ENCODE measurements at places on chromosomes 3 and 15.

DNA sequence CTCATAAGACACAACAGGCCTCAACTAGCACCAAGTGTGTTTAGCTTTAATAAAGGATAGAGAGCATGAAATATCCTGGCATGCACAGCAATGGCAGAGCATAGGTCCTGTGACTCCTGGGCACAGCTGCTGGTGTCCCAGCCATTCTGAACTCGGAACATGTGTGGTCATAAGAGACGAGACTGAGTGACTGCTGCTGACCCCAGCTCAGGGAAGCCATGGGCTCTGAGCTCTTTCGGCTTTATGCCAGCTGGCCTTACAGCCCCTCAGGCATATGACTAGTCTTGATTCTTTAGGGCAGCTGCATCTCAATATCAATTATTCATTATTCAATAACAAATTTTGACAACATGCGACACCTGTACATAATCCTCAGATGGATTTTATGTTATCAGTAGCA lies 62.4 kb upstream of the TOPAZ1 start:
- DNase-seq: no peak

DNA sequence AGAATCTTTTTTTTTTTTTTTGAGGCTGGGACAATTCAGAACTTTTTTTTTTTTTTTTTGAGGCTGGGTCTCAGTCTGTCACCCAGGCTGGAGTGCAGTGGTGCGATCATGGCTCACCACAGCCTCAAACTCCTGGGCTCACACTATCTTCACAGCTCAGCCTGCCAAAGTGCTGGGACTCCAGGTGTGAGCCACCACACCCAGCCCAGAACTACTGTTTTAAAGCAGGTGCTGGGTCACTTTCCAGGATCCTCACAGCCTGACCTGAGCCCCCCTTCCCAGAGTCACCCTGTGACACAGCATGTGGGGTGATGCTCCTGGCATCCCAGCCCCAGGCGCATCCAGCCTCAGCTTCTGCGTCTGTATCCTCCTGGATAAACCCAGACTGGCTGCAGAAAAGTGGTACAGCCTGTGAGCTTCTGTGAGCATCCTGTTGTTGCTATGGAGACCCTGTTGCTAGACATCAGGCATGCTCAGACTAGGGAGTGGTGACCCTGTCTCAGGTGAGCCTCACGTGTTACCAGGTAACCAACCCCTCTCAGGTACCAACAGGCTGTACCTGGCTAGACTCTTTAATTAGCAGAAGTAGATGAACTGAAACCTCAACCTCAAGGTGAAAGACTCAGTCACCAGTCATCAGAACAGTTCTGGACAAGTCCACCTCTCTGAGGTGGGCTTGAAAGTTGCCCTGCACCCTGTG lies 15.0 kb downstream of the KLF13 start:
- no peak for DNase-seq

GRCh38 chr15:97501291-97501690 lies 459.2 kb upstream of the ARRDC4 start:
- no peak for DNase-seq

GRCh38 chr3:148233403-148233802 lies 464.3 kb upstream of the AGTR1 start:
- DNase-seq: no peak

GRCh38 chr3:69353503-69353902 lies 32.4 kb downstream of the FRMD4B start:
- DNase-seq: no peak

DNA sequence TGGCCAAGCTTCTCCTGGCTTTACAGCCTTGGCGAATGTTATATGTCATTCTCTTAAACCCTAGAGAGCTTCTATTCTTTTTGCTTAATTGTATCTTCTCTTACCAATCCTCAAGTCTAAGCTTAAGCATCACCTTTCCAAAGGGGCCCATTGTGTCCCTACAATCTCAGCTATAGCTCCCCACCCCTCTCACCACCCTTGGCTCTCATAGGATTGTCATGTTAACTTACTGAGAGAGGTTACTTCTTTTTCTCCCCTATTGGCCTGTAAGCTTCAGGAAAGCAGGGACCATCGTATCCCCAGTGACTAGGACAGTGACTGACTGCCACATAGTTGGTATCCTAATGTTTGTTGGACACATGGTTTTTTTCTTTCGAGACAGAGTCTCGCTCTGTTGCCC lies 43.3 kb upstream of the LMOD3 start:
- DNase-seq: no peak

DNA sequence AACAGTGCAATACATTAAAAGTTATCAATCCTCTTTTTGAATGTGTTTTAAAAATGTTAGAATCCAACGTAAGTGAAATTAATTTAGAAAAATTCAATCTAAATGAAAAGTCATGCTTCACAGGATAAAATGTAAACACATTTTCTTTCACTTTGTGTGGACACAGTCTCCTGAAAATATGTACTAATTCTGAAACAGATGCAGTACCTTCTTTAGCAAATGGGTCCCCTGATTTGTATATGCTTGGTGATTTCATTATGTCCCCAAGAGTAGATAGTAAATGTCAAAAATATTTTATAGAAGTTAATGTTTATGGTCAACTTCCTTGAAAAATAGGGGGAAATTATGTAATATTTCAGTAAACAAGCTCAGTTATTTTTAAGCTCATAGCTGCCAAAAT lies 28.9 kb downstream of the FOXP1 start:
- no peak for DNase-seq

- DNase-seq: no peak
These were observed 40.5 kb downstream of the FAM174B start for GRCh38 chr15:92614791-92615785.

DNA sequence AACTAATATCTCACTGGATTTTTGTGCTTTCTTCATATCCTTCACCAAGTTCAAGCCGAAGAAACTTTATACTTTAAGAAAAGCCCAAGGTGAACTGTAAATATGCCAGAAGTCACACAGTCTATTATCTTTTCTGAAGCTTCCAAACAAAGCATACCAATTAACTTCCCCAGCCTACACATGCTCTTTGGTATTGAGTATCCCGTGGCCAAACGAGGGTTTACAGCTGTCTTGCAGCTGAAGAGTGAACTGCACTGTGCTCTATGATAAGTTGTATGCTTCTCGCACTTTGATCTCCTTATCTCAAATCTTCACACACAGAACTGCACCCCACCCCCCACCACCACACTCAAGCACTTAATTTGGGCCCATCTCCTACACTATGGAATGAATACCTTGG lies 215.6 kb upstream of the VEPH1 start:
- DNase-seq: no peak

- no peak for DNase-seq
These were observed 1.4 kb downstream of the TMEM43 start for GRCh38 chr3:14126017-14126886.

DNA sequence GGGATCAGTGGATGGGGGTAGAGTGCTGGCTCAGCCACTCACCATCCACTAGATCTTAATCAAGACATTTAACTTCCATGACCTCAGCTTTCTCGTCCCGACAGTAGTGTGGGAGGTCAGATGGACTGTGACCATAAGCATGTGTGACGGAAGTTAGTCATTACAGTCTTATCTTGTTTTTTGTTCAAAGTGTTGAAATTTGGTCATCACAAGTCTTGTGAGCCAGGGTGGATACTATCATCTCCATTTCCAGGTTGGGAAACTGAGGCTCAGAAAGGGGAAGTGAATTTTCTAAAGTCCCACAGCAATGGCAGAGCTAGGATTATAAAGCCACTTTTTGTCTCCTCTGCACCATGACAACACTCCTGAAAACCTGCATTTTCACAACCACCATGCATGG lies 32.0 kb upstream of the ITGA11 start:
- DNase-seq: no peak

GRCh38 chr3:19937459-19938294 lies 3.7 kb upstream of the EFHB start:
- no peak for DNase-seq

DNA sequence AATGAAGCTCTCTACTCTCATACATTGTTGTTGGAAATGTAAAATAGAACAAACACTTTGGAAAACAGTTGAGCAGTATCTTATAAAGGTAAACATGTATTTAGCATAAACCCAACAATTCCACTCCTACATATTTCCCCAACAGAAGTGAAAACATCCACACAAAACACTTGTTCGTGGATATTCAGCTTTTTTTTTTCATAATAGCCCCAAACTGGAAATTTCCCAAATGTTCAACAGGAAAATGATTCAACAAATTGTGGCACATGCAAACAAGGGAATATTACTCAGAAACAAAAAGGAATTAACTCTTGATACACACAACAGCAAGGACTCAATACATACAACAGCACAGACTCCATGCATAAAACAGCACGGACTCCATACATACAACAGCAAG lies 28.5 kb downstream of the RFTN1 start:
- DNase-seq: no peak

DNA sequence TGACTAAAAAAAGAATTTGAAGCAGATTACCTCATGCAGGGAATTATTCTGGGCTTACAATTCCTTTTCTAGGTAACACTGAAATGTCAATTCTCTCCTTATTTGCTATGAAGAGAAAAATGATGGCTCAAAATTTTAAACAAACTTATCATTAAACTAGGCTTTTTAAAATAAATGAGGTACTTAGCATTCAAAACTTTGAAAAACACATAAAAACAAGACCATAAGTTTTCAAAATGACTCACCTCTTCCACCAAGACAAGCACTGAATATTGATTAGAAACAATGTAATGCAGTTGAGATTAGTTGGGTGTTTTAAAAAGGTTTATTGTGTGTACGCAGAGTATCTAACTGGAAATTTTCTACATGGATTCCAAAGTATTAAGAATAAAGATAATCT lies 154.6 kb downstream of the ADAM10 start:
- no peak for DNase-seq

DNA sequence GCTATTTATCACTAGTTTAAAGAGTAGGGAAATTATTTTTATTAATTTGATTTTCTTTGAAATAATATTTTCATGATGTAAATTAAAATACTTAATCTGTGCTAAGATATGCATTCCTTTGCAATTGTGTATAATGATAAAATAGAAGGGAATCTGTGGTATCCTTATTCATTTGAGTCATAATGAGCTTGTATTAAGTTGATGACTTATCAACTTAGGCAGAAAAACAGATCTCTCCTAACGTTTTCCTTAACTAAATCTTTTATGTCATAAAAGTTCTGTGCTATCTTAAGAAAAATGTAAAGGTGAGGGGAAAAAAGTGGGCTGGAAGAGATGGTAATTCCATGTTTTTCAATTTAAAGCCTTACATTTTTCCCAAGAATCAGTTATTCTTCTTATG lies 1.9 kb downstream of the FGF7 start:
- DNase-seq: no peak

- no peak for DNase-seq
These were observed 75.2 kb downstream of the ESYT3 start for GRCh38 chr3:138509586-138509985.

DNA sequence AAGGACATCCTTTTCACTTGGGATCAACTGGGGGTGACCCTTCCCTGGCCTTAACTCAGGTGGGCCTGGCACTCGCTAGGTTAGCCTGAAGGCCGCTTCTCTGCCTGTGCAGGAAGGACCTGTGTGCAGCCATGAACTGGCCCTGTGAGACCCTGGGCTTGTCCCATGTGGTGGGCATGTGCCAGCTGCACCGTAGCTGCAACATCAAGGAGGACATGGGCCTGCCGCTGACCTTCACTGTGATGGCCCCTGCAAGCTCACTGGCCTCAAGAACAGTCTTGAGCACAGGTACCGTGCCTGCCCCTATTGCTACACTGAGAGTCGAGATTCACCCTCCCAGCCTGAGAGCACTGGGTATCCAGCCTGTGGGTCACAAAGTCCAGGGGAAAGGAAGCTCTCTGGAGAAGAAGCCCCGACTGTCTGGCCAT lies 43.0 kb downstream of the SAXO2 start:
- DNase-seq: no peak

All from pancreas (tissue), 10 donors.